Epithelial cell of prostate (primary cell): ENCODE measurements at places on chromosomes 4 and X.

GRCh38 chr4:183435803-183436202 is 8.6 kb upstream of the CDKN2AIP start:
- DNase-seq, result no peak

- DNase-seq, result no peak
These were observed 4.0 kb upstream of the KCNIP4 start for GRCh38 chr4:21952549-21952948.

DNA sequence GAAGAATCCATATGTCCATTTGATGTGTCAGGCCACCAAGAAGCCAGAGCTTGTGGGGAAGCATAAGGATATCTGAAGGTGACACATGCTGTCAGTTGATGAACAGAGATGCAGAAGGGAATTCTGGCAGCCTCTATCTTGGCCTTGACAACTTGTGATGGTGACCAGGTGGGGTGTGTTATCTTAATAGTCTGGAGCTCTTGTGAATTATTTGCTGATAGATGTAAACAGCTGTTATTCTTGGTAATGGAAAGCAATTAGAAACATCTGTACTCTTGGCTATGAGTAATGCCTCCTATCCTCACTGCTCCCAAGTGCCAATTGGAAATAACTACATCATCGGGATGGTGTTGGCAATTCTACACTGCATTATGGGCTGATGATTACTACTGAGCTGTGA is 51.9 kb downstream of the NAA11 start:
- no peak for DNase-seq

GRCh38 chrX:3257471-3257870 is 89.0 kb downstream of the MXRA5 start:
- DNase-seq, result no peak

- DNase-seq, result no peak
These were observed 83.6 kb upstream of the TTC29 start for GRCh38 chr4:147029296-147029695.
